ENCODE measurements at places on chromosomes 5 and 9. TPM values are rescaled to one million over a fixed set of nuclear protein-coding genes. Genes with fewer than 3 reads are reported as not detected.

GRCh38 chr5:120771202-120771601 lies 307.1 kb downstream of the PRR16 start:
- H3K27ac ChIP-seq = no peak overlapping the region
- H3K27me3 ChIP-seq = no peaks in the 10 kb centered on the region
- DNase-seq = no peak
- no peaks in the 10 kb centered on the region for H3K36me3 ChIP-seq
- no peaks in the 10 kb centered on the region for H3K4me1 ChIP-seq
- H3K4me3 ChIP-seq = no peak overlapping the region

FOXD4L3 gene
- 0.36 TPM for total RNA-seq

ZDHHC11B gene
- 8.7 TPM for total RNA-seq

DNA sequence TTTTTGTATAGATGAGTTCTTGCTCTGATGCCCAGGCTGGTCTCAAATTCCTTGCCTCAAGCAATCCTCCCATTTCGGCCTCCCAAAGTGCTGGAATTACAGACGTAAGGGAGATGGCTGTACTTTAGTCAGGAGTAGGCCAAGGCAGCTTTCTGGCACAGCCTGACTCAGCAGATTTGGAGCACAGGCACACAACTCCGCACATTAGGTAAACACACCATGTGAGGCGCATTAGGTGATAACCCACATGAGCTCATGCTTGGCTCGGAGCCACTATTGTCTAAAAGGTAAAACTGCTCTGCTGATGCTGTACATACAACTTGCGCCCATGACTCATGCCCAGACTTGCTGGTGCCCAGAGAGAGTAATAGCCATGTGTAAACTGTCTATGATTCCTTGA lies 1157.9 kb downstream of the TAF11L14 start:
- peaks cover 2% of the 10 kb centered on the region for H3K27me3 ChIP-seq
- no peaks in the 10 kb centered on the region for H3K36me3 ChIP-seq
- DNase-seq = no peak
- peaks cover 3% of the 10 kb centered on the region for H3K4me1 ChIP-seq

SERF1A gene
- total RNA-seq = 22.3 TPM

DNA sequence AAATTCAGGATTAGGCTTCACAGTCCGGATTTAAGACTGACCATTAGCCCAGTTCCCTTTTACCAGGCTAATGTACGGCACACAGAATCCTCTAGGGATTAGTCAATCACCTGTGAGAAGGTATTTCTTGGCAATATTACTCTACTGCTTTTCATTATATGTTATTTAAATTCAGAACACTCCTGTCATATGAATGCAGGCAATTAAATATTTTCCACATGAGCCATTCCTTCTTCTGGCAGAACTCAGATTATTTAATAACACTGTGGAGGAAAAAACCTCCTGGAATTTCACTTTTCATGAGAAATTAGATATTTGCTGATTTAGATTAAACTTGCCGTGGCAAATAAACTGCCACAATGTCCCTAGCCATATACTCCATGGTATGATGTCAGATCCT lies 1357.5 kb upstream of the C9orf72 start:
- no peak for DNase-seq
- no peaks in the 10 kb centered on the region for H3K36me3 ChIP-seq
- H3K27me3 ChIP-seq = no peaks in the 10 kb centered on the region
- no peak overlapping the region for H3K27ac ChIP-seq

DNA sequence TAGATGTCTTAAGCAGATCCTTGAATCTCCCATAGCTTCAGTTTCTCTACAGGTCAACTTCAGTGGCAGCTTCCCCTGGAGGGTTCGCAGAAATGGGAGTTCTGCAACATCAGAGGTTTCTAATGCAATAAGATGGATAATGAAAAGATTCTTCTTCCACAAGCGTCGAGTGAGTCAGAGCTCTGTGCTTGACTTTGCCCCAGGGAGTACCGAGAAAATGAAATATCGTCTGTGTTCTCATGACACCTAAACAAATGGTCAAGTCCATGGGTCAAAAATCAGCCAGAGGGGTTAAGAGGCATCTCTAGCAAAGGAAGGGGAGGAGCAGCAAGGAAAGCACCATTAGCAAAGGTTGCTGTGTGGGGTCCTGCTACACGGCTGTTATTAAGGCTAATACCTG lies 3.2 kb upstream of the ADRA1B start:
- H3K4me1 ChIP-seq = peaks cover 11% of the 10 kb centered on the region
- no peak overlapping the region for H3K27ac ChIP-seq
- H3K36me3 ChIP-seq = no peaks in the 10 kb centered on the region
- no peak for DNase-seq

GRCh38 chr5:113052041-113052795 lies 75.6 kb downstream of the DCP2 start:
- no peak overlapping the region for H3K27ac ChIP-seq
- H3K36me3 ChIP-seq = no peaks in the 10 kb centered on the region
- DNase-seq = no peak
- no peaks in the 10 kb centered on the region for H3K4me1 ChIP-seq
- H3K4me3 ChIP-seq = no peak overlapping the region

DNA sequence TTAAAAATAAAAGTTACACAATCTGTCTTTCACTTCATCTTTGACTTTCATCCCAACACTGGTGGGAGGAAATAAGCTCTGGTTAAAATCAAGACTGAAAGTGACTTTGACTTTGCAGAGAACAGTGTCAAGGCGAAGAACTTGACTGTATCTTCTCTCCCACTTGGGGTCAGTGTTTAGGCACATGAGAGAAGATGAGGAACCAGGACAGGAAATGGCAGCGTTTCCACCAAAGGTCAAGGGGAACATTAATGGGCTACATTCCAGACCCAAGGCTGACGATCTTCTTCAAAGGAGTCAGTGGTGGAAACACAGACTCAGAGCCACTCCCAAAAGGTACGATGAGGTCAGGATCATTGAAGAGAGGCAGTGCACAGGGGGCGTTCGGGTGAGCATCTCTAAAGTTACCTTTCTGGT lies 409.5 kb downstream of the ARHGEF28 start:
- no peak overlapping the region for H3K27ac ChIP-seq
- H3K4me3 ChIP-seq = no peak overlapping the region
- DNase-seq = no peak
- peaks cover 3% of the 10 kb centered on the region for H3K4me1 ChIP-seq

DNA sequence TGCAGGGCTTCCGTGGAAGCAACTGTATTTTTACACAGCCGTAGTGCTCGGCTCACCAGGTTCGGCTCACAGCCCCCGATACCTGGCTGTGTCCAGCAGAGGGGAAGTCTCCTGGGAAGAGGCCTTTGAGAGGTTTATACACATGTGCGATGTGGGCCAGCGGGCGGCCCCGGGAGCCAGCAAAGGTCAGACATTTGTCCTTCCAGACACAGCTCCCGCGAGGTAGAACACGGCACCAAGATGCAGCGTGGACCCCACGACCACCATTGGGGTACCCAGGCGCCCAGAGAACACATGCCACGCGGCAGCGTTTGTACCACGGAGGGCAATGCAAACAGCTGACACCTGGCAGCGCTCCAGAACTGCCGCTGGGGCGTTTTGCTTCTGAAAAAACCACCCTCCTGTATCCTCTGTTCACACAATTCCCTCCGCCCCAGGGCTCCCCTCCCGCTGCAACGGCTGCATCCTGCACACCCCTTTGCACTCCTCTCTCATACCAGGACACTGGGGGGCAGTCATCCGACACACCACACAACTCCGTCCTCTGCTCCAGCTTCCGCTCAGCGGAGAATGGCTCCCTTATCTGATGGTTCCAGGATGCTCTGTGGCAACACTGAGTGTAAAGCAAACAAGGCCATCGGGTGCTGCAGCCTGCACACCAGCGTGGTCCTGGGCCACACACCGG lies 235.3 kb downstream of the SYK start:
- peak; percentile 39 for DNase-seq
- H3K36me3 ChIP-seq = no peaks in the 10 kb centered on the region
- peaks cover 10% of the 10 kb centered on the region for H3K4me1 ChIP-seq

GRCh38 chr5:124919076-124919475 lies 172.6 kb upstream of the ZNF608 start:
- H3K36me3 ChIP-seq = peaks cover 8% of the 10 kb centered on the region
- no peak overlapping the region for H3K4me3 ChIP-seq
- no peaks in the 10 kb centered on the region for H3K4me1 ChIP-seq
- no peaks in the 10 kb centered on the region for H3K27me3 ChIP-seq
- H3K27ac ChIP-seq = no peak overlapping the region

- H3K27ac ChIP-seq = no peak overlapping the region
- H3K4me3 ChIP-seq = no peak overlapping the region
- no peaks in the 10 kb centered on the region for H3K4me1 ChIP-seq
- peaks cover 21% of the 10 kb centered on the region for H3K27me3 ChIP-seq
- no peak for DNase-seq
Observed at GRCh38 chr5:1137567-1138444, 25.9 kb upstream of the SLC12A7 start.

GRCh38 chr5:180563994-180564393 lies 27.3 kb downstream of the SCGB3A1 start:
- no peak for DNase-seq
- no peak overlapping the region for H3K4me3 ChIP-seq
- H3K36me3 ChIP-seq = peaks cover 38% of the 10 kb centered on the region
- H3K27me3 ChIP-seq = no peaks in the 10 kb centered on the region
- peaks cover 7% of the 10 kb centered on the region for H3K4me1 ChIP-seq
- H3K27ac ChIP-seq = no peak overlapping the region

GRCh38 chr9:113991714-113992113 lies 86.4 kb downstream of the AMBP start:
- no peaks in the 10 kb centered on the region for H3K27me3 ChIP-seq
- peaks cover 8% of the 10 kb centered on the region for H3K4me1 ChIP-seq
- no peak for DNase-seq
- no peak overlapping the region for H3K27ac ChIP-seq
- peaks cover 11% of the 10 kb centered on the region for H3K36me3 ChIP-seq
- no peak overlapping the region for H3K4me3 ChIP-seq

DNA sequence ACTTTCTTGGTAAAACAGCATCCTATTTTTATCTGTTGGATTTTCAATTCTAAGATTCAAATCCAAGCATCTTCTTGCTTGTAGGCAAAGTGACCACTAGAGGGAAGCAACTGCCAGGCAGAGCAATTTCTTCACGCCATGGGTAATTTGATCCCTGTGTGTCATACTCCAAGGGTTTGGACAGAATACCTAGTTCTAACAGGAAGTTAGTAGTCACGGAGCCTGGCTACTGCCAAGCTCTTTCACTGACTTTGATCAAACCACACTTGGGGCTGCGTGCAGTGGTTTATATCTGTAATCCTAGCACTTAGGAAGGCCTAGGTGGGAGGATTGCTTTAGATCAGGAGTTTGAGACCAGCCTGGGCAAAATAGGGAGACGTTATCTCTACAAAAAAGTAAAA lies 473.6 kb upstream of the TNC start:
- no peaks in the 10 kb centered on the region for H3K36me3 ChIP-seq
- H3K27ac ChIP-seq = peak overlapping the region; percentile 90
- peaks cover 9% of the 10 kb centered on the region for H3K4me1 ChIP-seq
- DNase-seq = peak; percentile 22
- no peak overlapping the region for H3K4me3 ChIP-seq
- H3K27me3 ChIP-seq = peaks cover 18% of the 10 kb centered on the region

IFNB1 gene
- total RNA-seq = not detected

GRCh38 chr9:85685081-85685480 lies 56.7 kb downstream of the AGTPBP1 start:
- no peak overlapping the region for H3K27ac ChIP-seq
- H3K27me3 ChIP-seq = no peaks in the 10 kb centered on the region
- peaks cover 5% of the 10 kb centered on the region for H3K4me1 ChIP-seq
- no peak for DNase-seq

GFI1B gene
- total RNA-seq = not detected

DNA sequence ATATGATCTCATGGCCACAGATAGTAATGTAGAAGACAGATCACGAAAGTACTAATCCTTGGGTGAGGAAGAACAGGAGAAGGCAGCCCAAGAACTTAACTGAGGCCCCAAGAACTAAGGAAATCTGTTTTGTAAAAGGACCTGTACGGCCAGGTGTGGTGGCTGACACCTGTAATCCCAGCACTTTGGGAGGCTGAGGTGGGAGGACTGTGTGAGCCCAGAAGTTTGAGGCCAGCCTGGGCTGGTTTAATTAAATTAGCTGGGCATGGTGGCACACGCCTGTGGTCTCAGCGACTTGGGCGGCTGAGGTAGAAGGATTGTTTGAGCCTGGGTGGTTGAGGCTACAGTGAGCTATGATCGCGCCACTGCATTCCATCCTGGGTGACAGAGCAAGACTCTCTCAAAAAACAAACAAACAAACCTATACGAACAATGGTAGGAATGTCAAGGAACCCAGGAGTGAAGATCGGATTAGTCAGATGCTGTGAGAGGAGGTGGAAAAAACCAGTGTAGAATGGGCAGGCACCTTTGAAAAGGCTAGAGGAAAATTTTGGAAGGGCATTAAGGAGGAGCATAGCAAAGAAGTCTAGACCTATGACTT lies 283.8 kb upstream of the DMRT1 start:
- no peak overlapping the region for H3K27ac ChIP-seq
- H3K4me1 ChIP-seq = peaks cover 14% of the 10 kb centered on the region
- H3K36me3 ChIP-seq = no peaks in the 10 kb centered on the region
- no peak for DNase-seq
- no peaks in the 10 kb centered on the region for H3K27me3 ChIP-seq
